Stimulated activated CD4-positive, alpha-beta T cell treated with anti-CD3 and anti-CD28 coated beads, TNF-alpha, amount 100 ng/mL, for 4 hours (primary cell): ENCODE measurements at places on chromosomes 12 and 14.

DNA sequence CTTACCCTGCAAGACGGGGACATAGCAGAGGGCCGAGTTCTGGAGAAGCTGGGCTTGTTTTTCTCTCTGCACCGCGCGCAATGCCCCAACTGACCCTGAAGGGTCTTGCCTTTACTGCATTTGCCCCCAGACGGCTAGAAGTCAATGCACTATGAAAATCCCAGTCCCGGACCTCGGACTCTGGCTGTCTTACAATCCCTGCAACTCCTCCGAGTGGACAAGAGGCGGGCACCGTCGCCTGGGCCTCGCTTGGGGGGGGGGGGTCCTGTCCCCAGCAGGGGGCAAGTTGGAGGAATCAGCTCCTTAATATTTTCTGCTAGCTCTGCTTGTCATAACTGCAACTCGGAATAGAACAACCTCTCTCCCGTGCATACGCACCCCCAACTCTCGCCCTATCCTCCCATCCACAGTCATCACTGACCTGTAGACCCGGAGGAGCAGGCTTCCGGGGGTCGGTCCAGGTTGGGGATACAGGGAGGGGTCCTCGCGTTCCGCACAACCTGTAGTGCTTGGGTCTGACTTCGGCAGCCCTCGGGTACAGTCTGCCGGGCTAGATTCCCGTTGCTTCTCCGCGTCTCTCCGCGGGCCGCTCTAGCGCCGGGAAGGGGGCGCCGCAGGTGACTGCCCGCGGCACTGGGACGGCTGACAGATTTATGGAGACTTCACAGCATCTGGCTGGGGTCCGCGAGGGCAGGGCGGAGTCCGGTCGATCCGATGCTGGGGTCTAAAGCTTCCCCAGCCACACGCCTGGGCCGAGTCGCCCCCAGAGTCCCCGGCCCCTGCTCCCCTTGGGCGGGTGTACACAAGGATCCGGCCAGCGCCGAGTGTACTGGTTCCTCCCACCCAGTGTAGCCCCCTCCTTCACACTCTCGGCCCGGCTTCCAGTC is 3.3 kb upstream of the PAX9 start:
- no peak for DNase-seq

- no peak for DNase-seq
These were observed 10.7 kb downstream of the IFT81 start for GRCh38 chr12:110134691-110135411.

DNA sequence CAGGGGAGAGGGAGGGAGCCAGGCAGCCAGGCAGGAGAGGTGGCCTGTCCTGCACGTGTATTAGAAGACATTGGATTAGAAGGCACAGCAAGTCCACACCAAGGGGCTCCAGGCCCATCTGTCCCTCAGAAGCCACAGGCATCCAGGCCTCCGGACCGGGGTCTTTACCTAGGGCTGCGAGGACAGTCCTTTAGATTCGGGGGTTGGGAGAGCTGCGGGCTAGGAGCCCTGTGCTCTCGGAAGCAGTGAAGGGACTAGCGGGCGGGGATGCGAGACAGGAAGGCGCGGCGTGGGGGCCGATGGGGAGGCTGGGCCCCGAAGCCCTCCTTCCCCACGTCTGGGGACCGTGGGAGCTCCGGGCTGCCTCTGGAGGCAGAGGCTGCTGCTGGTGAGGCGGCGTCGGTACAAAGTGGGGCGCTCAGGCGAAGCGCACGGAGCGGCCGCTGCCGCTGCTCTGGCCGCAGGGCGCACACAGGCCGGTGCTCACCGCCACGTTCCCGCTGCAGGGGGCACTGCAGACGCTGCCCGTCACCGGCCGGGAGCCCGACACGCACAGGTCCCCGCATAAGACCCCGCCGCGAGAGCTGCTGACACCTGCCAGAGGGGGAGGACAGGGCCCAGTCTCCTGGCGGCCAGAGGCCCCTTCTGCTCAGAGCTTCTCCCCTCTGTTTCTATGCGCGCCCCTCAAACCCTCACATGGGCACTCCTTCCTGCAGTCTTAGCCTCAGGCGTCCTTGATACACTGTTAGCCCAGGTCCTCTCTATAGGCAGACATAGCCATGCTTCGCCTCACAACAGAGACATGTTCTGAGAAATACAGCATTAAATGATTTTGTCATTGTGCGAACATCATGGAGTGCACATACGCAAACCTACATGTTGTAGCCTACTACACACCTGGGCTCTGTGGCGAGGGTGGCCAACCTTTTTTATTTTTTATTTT is 17.3 kb downstream of the KRT7 start:
- no peak for DNase-seq

GRCh38 chr14:89418976-89419375 is 1.9 kb upstream of the FOXN3 start:
- no peak for DNase-seq

- no peak for DNase-seq
These were observed 39.6 kb upstream of the CCDC198 start for GRCh38 chr14:57533214-57533613.
